NCI-H2081 (cell line): ENCODE measurements at places on chromosomes 2 and 18.

DNA sequence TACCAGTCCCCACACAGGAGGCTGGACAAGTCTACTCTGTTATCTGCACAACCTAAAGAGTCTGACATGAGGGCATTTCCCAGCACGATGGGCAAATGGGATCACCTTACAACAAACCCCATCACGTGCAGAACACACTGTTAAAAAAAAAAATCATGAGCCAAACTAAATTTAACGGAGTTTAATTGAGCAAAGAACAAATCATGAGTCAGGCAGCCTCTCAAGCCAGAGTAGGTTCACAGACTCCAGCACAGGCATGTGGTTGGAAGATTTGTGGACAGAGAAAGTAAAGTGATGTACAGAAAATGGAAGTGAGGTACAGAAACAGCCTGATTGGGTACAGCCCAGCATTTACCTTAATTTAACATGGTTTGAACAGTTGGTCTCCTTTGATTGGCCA, 59.9 kb downstream of the KYNU start:
- DNase-seq = no peak

- no peak for DNase-seq
Observed at GRCh38 chr2:177597759-177598158, 205.2 kb downstream of the AGPS start.

- DNase-seq = no peak
Observed at GRCh38 chr2:7878786-7879482, 802.9 kb upstream of the ID2 start.

GRCh38 chr2:109660046-109660860, 46.1 kb downstream of the SOWAHC start:
- no peak for DNase-seq
